ENCODE measurements at places on chromosomes 11 and 22. TPM values are rescaled to one million over a fixed set of nuclear protein-coding genes. Genes with fewer than 3 reads are reported as not detected.

DNA sequence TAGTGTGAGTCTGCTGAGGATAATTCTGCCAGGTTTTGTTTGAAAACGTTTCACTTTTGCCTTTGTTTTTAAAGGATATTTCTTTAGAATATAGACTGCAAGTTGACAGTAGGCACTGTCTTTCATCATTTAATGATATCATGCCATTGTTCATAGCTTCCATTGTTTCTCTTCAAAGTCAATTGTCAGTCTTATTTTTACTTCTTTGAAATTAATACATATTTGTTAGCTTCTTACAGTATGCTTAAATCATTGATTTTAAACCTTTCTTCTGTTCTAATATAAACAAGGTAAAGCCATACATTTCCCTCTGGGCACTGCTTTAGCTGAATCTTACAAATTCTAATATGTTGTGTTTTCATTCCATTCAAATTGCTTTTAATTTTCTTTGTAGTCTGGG, 62.3 kb upstream of the PARVA start:
- DNase-seq = no peak

Gene DHCR7
- 27.8 TPM for total RNA-seq

GRCh38 chr11:128718064-128718463, 24.2 kb downstream of the FLI1 start:
- no peak for DNase-seq

Gene TEX12
- total RNA-seq = 0.57 TPM

Gene FGF3
- total RNA-seq = not detected

DNA sequence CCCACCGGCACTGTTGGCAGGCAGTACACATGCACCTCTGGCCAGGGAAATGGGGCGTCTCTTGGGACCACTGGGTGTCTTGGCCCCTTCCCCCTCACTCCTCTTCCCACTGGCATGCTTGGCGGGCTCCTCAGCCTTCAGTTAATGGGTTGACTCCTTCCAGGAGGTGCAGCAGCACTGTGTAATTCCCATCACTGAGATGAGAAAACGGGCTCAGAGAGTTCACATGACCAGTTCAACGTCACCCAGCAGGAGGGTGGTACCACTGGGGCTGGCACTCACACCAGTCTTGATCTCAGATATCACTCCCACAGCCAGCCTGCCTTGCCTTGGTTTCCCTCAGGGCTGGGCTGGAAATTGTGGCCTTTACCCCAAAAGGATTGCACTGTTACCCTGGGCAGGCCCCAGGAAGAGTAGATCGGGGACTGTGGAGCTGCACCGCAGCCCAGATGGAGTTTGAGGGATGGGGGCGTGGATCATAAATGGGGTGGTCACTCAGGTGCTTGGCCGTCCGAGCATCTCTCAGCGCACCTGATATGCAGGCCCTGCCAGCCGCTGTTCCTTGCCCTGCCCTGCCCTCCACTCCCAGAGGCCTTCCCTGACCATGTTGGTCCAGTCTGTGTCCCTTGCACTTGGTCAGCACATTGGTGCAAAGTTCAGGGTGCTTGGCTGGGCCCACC, 16.9 kb downstream of the CAPN5 start:
- DNase-seq = peak; percentile 37

Gene SLC22A6
- total RNA-seq = not detected

Gene NAALADL1
- total RNA-seq = 29.4 TPM

Gene MMP12
- 1.4 TPM for total RNA-seq

GRCh38 chr11:125360066-125360465, 136.0 kb downstream of the FEZ1 start:
- no peak for DNase-seq

DNA sequence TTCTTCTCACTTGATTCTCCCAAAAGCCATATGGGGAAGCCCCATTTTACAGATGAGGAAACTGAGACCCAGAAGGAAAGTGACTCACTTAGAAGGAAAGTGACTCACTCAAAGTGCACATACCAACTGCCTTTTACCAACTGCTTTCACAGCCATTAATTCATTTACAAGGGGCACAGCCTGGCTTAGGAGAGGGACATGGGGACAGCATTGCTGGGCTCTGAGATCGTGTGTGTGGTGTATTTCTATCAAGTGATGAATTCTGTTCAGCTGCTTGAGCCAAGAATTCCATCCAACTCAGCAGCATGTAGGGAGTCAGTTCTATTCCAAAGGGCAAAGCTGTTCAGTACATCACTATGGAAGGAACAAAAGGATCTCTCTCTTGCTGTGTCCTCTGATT, 23.5 kb upstream of the PAK1 start:
- DNase-seq = no peak

- no peak for DNase-seq
Measured at GRCh38 chr11:22792497-22792896, 37.1 kb downstream of the SVIP start.

Gene CECR2
- total RNA-seq = 2.1 TPM

Gene ADORA2A
- total RNA-seq = 4.5 TPM

Gene SLC5A1
- not detected for total RNA-seq

DNA sequence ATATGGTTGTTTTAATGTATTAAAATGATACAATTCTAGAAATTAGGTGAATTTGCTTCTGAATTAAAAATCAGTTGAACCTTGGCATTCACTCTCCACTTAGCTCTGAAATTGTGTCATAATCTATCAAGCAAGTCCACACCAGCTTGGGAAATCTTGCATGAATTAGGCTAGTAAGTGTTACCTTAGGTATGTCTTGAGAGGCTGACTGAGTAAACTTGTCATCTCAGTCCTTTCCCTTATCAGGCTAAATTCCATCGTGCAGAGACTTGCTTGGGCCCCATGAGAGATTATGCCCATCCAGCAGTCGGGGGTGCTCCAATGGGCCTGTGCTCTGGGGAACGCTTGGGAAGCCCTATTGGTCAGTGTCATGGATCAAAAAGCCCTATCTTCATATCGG, 33.9 kb upstream of the ST14 start:
- no peak for DNase-seq

- DNase-seq = peak; percentile 89
Measured at GRCh38 chr11:125457814-125458343, 38.2 kb downstream of the FEZ1 start.

Gene B3GAT1
- 0.39 TPM for total RNA-seq

DNA sequence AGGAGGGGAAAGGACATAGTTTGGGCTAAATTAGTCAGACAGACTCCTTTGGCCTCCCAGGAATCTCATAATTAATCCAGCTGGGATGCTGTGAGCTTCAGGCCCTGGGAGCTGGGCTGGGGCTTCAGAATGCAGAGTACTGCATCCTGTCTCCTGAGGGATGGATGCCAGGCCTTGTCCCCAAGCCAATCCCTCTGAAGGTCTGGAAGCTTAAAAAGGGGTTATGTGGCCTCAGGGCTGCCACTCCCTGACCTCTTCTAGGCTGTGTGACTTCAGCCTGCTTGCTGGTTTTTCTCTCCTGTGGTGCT, 6.9 kb upstream of the LRRC32 start:
- no peak for DNase-seq

Gene POLR2F
- total RNA-seq = 45.9 TPM

Gene MGAT3
- total RNA-seq = 11.0 TPM

Gene KCNQ1OT1
- 5.4 TPM for total RNA-seq

DNA sequence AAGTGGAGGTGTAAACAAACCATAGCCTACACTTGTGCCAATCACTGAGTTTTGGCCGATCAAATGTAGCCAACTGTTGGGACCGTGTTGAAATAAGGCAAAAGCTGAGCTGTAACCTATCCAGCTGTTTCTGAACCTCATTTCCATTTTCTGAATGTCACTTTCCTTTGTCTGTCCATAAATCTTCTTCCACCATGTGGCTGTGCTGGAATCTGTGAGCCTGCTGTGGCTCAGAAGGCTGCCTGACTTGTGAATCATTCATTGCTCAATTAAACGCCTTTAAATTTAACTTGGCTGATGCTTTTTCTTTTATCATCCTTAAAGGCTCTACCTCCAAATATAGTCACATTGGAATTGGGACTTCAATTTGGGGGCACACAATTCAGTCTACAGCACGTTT, 203.1 kb upstream of the MPPED2 start:
- no peak for DNase-seq

- DNase-seq = no peak
Measured at GRCh38 chr11:60891103-60891741, 15.2 kb downstream of the PRPF19 start.

DNA sequence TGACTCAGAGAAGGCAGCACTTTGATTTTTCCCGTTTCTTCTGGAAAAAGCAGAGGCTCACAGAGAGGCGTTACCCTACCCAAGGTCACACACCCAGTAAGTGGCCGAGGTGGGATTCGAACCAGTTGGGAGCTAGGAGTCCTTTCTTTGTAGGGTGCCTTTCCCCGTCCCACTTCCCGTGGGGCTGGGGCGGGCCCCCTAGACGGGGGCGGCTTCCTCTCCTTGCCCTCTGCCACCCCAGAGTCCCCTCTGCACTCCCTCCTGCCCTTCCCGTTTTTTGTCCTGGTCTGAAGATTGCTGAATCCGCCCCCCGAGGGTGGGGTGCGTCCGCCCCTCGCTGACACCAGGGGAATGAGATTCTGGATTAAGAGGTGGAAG, 747 bp downstream of the TPCN2 start:
- no peak for DNase-seq

Gene KMT5B
- 39.9 TPM for total RNA-seq

- DNase-seq = no peak
Measured at GRCh38 chr22:45722006-45722405, 50.4 kb downstream of the ATXN10 start.

- no peak for DNase-seq
Measured at GRCh38 chr11:1091332-1092083, 16.8 kb downstream of the MUC2 start.

GRCh38 chr22:43529461-43529860, 117.6 kb downstream of the MPPED1 start:
- no peak for DNase-seq

DNA sequence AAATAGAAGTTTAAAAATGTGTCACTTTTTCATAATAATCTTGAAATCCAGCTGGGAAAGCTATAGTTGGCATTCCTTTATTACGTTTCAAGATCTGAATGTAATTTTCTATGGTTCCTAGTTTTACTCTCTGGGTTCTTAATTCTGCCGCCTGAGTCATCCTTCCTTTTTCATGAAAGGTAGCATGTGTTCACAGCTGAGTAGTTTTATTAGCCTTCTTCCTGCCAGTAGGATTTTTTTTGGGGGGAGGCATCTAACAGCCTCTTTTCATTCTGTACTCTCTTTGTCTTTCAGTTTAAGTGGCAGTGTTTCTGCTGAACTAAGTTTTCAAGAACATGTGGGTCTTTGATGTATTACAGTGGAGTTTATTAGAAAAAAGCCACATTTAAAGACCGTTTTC, 36.5 kb downstream of the OR2AG2 start:
- DNase-seq = no peak

- DNase-seq = no peak
Measured at GRCh38 chr22:32465661-32466060, 1.4 kb upstream of the BPIFC start.

DNA sequence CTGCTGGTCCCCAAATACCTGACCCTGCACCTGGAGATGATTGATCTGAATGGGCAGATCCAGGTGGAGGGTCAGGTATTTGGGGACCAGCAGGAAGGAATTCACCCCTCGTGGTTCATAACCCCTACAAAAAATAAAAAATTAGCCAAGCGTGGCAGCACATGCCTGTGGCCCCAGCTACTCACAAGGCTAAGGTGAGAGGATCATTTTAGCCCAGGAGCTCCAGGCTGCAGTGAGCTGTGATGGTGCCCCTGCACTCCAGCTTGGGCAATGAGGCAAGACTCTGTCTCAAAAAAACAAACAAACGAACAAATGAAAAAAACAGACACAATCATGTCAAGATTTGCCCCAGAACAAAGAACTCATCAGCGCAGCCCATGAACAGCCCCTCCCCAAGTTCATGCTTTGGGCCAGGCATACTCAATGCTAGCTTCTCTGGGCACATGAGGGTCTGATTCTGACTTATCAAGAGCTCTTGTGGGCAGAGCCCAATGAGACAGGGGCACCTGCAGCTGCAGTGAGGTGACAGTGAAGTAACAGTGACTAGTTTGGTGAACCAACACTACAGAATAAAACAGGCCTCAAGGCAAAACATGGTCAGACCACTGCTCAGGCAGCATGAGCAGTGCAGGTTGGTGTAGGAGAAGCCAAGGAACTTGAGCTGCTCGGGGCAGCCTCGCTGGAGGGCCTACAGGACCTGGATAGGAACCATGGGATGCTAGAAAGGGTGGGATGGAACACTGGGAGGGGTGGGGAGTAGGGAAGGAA, 10.2 kb upstream of the FCHSD2 start:
- DNase-seq = no peak

Gene GGTLC3
- total RNA-seq = not detected

Gene DNAJB7
- not detected for total RNA-seq

DNA sequence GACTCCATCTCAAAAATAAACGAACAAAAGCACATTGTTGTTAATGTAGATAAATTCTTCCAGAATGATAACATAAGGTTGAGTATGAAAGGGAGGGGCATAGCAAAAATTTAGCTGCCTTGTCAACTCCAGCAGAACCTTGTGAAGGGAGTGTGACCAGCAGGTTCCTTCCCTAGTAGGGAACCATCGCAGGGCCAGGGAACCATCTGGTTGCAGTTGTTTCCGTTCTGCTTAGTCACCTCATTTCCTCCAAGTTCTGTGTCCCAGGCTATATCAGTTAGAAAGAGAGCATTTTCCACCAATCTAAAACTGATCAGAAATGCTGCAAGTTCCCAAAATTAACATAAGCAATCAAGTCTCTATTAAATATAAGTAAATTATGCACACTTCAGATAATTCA, 126.7 kb upstream of the BLID start:
- no peak for DNase-seq

Gene OR52B2
- not detected for total RNA-seq

DNA sequence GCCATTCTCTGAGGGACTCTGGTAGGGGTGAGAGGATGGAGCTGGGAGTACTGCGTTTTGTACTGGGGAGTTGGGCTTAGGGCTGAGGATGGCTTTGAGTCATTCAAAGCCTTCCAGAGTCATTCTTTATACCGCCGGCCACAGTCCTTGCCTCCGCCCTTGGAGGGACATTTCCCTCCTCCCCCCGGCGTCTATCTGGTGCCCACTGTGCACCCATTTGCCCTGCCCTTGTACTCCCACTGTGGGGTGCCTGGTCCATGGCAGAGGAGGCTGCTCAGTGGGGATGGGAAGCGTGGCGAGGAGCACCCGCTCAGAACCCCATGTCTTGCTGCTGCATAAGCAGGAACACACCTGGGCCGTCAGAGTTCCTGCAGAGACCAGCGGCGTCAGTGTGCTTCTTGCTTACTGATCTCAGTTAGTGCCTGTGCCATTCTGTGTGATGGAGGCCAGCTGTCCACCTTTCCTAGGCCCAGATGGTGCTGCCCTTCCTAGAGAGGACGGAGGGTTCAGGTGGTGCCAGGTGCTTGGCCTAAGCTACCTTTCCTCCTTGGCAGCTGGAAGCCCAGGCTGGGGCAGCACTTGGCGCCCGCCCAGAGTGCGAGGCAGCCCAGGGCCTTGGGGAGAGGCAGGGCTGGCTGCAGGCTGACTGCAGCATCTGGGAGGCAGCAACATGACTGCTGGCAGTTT, 23.3 kb upstream of the TMEM191C start:
- DNase-seq = no peak

Gene UPK3A
- not detected for total RNA-seq
